ENCODE measurements at places on chromosomes 7 and 10.

DNA sequence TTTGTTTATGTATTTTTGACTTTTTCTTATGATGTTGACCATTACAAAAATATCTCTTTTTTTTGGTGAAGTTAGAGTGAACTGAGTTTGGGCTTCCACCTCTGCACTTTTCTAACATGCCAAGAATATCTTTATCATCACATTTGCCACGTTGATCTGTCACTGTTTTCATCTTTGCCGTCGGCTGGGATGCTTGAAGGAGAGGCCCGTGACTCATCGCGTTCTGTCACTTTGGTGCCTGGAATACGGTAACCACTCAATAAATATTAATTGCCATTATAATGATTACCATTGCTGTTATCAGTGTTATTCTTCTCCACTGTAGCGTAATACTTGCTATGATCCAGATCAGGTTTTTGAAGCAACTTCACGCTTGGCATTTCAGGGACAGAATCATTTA lies 350.8 kb upstream of the PFKP start:
- no peak for DNase-seq

GRCh38 chr7:157423348-157423747 lies 86.5 kb downstream of the DNAJB6 start:
- DNase-seq, result no peak

DNA sequence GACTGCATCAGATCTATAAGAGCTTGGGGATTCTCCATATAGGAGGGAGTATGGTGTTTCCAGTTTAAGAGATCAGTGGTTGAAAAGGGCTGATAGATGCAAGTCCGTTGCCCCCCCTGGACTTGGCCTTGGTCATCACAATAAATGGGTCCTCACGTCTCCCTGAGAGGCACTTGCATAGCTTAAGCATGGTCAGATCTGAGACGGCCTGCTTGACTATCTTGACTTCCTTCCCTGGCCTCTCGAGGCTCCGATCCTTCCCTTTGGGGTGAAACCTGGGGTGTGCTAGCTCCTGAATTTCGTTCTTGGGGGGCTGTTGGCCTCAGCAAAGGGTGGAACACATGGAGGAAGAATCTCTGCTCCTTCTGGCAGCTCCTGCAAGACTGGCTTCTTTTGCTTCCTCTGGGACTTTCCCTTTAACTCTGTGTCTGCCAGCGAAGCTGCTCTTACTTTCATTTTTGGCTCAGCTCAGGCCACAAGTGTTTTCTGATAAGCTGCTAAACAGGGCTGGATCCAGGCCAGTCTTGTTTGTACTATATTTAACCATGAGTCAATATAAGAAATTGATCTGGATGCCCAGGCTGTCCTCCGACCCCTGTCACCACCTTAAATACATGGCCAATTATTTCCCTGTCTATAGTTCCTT lies 11.2 kb upstream of the ZNF485 start:
- no peak for DNase-seq

- no peak for DNase-seq
These were observed 191.4 kb downstream of the EBF3 start for GRCh38 chr10:129772468-129773358.

GRCh38 chr7:28675429-28675828 lies 263.1 kb downstream of the CREB5 start:
- no peak for DNase-seq

DNA sequence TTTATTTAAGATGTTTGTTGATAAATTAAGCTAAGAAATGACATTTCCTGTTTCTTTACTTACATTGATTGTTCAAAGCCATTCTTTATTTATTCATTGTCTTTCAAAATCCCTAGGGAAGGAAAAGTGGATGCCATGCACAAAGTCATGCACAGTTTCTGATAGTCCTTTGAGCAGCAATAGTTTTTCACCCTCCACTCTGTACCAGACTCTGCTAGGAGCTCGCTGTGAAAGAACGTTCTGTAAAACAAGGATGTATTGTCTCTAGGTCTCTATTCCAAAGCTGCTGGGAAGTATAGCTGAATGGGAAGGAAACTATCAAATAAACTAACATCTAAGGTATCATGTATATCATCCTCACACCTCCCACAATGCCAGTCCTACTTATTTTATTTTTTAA lies 7.8 kb upstream of the NOC3L start:
- no peak for DNase-seq

DNA sequence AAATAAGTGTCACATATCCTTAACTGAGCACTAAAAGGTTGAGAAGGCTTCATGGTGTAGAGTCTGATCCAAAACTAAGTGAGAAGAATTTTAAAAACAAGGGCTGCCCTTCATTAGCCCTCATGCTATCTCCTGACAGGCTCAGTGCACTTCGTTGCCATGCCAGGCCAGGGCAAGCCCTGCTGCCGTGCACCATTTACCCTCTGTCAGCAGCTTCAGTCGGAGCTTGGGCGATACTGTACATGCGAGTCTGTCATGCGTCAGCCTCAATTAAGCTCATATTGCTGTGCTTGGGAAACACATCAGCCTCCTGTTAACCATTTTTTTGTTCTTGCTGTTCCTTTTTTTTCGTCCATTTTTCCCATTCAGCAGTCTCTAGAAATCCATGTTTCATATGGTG lies 166.6 kb downstream of the VTI1A start:
- DNase-seq, result no peak

GRCh38 chr7:106068986-106069385 lies 43.1 kb downstream of the SYPL1 start:
- DNase-seq, result no peak

DNA sequence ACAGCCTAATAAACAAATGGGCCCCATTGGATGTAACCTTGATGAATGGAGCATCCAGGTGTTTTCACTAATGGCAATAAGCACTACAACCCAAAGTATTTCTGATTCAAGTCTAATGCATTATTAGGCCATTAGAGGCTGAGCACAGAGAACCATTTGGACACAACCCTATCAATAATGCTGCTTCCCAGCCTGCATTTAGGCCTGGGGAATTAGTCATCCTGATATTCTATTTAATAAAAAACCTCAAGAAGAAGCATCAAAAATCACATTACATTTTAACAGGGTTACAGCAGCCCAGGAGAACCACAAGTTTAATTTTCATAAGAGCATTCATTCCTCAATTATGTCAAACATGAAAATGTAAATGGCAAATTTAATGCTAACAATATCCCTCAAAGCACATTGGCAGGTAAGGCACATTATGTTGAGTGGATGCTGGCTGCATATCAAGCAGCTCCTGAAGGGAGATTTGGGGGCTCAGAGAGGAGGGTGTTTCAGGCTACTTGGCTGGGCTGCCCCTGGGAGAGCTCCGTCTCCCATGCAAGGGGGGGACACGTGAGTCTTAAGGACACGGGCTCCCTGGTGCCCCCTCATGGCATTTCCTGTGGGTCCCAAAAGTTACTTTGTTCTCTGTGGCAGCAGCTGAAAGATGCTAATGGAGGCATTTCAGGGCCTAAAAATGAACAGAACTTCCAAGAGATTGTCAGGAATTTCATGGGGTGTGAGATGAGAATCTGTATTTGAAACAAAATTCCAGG lies 143.4 kb downstream of the HERPUD2 start:
- DNase-seq, result no peak

GRCh38 chr10:91163269-91163868 lies 57.1 kb upstream of the PCGF5 start:
- DNase-seq, result peak; percentile 76

DNA sequence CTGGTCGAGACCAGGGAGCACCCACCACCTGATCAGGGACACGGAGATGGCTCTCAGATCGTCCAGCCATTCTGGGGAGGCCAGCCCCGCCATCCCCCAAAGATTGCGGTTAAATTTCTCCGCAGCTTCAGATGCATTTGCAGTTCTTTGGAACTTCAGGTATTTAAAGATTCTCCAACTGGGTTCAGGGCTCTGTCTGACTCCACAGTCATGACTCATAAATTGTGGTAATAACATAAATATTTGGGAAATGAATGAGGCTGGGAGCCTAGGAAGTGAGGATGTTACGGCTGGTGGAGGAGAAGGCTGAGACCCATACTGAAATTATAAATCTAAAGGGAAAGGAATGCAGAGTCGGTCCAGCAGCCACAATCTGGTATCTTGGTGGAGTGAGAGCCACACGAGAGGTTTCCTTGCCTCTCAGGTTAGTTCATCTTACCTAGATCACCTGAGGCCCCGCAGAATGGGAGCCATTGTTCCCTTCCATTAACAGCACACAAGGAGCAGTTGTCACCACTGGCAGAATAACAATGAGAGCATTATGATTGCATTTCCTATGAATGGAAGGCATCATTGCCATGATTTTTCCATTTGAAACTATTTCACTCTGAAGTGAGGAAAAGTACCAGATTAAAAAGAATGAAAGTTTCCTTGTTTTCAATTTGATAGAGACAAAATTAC lies 26.7 kb upstream of the DNAJB6 start:
- DNase-seq, result no peak

- DNase-seq, result no peak
These were observed 14.8 kb downstream of the GPAM start for GRCh38 chr10:112168733-112169132.

DNA sequence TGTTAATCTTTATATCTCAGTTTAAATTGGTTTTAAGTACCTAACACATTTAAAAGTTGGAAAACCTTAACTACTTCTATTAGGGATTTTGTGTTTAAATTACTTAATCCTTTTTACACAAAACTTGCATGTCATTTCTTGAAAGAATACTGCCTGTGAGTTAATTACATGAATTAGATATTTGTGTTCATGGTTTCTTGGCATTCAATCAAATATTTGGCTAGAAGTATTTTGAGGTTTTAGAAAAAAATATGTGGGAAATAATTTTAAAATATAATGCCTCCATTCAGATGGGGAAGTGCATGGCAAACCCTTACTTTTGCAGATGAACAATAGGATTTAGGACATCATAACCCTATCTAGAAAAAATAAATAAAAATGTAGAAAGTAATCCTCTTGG lies 186.5 kb upstream of the SEMA3E start:
- DNase-seq, result no peak

GRCh38 chr10:22466763-22467334 lies 121.6 kb downstream of the SPAG6 start:
- no peak for DNase-seq

DNA sequence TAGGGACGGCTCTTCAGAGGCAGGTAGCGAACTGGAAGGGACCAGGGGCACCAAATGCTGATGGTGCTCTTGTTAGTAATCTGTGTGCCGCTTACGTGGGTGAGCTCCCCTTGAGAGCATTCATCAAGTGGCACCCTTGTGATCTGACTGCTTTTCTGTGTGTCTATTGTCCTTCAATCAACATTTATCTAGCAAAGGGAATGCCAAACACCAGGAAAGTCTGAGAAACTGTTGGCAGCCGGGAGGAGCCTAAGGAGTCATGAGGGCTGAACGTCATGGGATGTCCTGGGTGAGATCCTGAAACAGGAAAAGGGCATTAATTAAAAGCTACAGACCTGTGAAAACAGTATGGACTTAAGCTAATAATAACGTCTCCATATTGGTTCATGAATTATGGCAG lies 733.1 kb downstream of the TYW1 start:
- DNase-seq, result no peak

GRCh38 chr7:16688249-16688648 lies 42.3 kb downstream of the BZW2 start:
- DNase-seq, result no peak

Measured in activated gamma-delta T cell (primary cell).